ENCODE measurements at places on chromosomes 4 and X.

- peak; percentile 65 for DNase-seq
These were observed 54.9 kb downstream of the STOX2 start for GRCh38 chr4:183960046-183960420.

GRCh38 chr4:78047366-78047765, 9.8 kb upstream of the FRAS1 start:
- DNase-seq: no peak

- DNase-seq: peak; percentile 1
These were observed 4.9 kb downstream of the PLAC8 start for GRCh38 chr4:83109480-83110222.

- DNase-seq: no peak
These were observed 35.3 kb upstream of the PTPN13 start for GRCh38 chr4:86558797-86559196.

DNA sequence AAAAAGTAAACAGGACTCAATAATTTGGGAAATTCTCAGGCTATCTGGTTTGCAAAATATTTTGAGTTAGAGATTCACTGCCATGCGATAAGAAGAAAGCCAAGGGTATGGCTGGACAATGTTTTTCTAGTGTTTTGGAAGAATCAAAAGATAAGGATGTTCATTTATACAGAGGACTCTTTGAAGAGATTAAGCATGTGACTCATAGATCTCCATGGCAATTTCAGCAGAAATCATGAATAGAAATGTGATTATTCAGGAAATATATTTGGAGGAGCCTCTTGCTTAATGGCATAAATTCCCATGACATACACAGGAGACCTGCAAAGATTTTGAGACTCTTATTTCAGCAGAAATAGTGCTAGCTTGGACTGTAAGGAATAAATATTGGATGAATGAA, 16.7 kb upstream of the FRAS1 start:
- DNase-seq: no peak

- no peak for DNase-seq
These were observed 588.0 kb downstream of the CCSER1 start for GRCh38 chr4:90715242-90715641.

DNA sequence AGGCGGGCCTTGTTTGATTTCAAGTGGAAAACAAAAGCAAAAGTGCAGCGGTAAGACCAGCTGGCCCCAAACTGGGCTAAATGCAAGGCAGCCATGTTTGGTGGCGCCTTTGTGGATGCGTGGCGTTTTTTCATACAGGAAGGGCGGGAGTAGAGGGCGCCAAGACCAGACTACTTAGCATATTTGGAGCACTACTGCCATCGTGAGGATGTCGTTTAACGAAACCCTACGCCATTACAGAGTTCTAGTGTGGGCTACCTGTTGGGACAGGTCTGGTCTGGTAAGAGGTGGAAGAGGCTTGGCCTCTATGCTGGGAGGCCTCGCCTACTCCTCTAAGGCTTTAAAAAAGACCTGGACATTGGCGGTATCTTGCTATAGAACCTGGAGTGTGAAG, 230.7 kb upstream of the STK26 start:
- no peak for DNase-seq

DNA sequence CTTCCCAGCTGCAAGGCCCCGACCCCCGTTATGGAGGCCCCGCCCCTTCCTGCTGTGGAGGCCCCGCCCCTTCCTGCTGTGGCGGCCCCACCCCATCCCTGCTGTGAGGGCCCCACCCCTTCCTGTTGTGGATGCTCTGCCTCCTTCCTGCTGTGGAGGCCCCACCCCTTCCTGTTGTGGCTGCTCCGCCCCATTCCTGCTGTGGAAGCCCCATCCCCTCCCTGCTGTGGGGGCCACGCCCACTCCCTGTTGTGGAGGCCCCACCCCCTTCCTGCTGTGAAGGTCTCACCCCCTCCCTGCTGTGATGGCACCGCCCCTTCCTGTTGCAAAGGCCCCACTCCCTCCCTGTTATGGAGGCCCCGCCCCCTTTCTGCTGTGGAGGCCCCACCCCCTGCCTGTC, 104.9 kb upstream of the PSAPL1 start:
- no peak for DNase-seq

DNA sequence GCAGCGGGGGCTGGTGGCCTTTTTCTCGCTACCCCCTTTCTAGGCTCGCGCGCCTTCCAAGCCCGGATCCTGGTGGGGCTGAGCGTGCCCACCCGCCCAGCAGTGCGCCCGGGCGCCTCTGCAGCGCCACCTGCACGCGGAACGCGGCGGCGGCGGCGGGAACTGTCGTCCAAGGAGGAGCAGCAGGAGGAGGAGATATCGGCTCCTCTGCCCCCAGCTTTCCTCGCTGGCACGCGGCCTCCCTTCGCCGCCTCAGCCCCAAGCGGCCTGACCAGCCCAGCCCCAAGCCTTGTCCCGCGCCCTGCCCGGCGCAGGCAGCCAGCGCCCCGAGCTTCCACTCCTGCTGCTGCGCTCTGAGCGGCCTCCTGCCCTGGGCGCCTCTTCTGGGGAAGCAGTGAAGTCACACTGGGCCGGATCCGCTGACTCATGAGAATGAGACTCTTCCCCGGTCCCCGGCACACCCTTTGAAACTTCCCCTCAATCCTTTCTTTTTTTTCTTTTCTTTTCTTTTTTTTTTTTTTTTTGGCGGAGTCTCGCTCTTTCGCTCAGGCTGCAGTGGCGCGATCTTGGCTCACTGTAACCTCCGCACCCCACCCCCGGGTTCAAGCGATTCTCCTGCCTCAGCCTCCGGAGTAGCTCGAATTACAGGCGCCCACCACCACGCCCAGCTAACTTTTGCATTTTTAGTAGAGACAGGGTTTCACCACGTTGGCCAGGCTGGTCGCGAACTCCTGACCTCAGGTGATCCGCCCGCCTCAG, 10.6 kb upstream of the ELF4 start:
- no peak for DNase-seq

DNA sequence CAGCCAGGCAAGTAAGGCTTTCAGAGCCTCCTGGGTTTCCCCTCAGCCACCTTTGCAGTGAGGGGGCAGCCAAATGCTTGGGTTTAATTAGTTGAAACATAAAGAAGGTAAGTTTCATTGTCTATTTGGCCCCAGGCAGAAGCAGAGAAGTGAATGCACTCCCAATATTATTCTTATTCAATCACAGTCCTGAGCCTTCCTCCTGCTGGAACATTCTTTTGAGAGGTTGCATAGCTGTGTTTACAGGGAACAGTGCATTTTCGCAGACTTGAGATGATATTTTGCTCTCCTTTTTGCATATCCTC, 13.9 kb downstream of the SLC2A9 start:
- no peak for DNase-seq

DNA sequence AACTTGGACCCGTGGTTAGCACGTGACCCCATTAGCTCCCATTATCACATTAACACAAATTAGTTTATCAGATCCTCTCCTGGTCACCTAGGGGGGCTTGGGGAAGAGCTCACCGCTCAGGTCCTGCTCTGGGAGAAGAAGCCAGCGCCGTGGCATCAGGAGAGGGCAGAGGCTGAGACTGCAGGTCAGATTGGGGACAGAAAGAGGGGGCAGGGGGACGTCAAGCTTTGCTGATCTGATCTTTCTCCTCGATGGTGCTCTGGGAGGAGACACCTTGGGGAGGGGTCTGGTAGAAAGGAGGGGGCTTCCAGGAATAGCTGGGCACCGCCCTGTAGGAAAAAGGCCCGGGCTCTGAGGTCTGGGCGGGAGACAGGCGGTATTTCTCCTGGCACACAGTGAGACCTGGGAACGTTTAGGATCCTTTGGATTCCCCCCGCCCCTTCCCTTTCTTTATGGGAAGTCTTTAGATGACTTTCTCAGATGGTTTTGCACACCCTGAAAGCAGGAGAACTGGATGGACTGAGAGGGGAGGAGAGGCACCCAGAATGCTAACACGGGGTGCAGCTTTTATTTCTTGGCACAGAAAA, 9.1 kb upstream of the ELF4 start:
- DNase-seq: no peak

DNA sequence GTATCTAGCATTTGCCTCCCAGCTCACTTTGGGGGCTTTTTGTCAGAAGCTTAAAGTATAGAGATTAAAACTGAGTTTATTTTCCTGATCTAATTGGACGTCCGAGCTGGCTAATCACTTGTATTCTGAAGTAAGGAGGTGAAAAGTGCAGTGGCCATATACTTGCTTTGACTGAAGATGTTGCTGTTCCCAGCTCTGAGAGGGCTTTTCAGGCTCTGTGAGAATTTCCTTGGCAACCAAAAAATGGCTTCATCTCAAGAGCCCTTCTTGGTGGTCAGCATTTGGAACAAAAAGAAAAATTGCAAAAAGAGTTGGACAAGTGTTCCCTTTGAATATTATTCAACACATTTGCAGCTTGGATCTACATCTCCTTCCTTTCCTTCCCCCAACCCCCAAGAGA, 67.0 kb downstream of the SLC4A4 start:
- DNase-seq: no peak

DNA sequence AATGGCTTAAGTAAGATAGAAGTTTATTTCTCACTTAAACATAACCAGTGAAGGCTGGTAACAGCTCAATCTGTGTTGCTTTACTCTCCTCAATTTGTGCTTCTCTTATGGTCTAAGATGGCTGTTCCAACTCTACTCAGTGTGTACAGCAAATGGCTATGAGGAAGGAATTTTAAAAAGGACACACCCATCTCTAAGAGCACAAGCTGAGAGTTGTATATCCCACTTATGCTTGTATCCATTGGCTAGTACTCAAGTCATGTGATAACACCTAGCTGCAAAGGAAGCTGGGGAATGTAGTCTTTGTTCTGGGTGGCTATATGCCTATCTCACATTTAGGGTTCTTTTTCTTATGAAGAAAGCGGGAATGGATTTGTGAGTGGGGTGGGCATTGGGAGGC, 63.3 kb downstream of the GPAT3 start:
- DNase-seq: no peak

- no peak for DNase-seq
These were observed 64.4 kb upstream of the ENPEP start for GRCh38 chr4:110411574-110412011.

DNA sequence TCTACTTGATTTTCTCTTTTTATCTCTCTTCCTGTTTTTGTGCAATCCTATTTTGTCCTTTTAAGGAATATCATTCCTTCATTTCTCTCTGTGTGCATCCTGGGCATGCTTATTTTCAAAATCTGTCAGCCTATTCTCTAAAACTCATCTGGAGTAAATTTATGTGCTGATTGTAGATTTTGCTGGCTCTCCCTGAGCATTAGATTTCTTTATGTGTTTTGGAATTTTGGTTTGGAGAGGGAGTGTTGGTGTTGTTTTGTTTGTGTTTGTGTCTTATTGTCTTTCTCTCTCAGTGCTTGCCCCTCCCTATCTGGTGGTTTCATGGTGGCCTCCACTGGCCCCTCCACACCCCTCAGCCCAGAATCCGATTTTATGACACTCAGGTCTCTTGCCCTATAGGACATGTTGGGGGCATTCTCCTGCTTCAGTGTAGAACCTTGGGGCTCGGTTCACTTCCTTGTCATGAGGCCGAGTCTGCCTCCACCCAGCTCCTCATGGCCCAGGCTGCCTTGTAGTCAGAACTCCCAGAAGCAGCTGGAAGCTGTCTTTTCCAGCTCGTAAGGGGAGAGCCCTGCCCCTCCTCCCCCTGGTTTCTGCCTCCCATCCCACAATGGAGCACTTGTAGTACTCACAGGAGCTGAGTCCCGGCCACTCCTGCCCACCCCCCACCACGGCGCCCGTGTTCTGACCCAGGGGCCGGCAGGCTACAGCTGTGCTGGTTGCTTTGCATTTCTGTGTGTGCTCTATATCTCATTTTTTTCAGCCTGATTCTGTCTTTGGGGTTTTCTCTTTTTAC, 24.5 kb upstream of the PJA1 start:
- no peak for DNase-seq

GRCh38 chr4:14701896-14702295, 300.4 kb upstream of the CPEB2 start:
- DNase-seq: no peak

DNA sequence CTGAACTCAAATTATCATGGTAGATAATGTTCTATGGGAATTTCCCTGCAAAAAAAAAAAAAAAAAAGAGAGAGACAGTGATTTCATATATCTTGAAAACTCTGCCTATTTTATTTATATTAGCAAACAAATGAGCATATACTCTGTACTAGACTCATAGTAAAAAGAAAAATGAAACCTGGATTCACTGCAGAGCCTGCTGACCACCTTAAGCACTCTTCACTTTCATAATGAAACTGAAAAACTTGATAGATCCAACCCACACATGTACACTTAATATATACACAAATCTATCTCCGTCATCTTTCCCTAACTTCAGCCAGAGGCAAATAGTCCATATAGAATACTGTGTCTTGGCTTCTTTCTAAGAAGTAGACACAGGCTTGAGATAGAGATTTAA, 226.1 kb upstream of the KCNIP4 start:
- no peak for DNase-seq

DNA sequence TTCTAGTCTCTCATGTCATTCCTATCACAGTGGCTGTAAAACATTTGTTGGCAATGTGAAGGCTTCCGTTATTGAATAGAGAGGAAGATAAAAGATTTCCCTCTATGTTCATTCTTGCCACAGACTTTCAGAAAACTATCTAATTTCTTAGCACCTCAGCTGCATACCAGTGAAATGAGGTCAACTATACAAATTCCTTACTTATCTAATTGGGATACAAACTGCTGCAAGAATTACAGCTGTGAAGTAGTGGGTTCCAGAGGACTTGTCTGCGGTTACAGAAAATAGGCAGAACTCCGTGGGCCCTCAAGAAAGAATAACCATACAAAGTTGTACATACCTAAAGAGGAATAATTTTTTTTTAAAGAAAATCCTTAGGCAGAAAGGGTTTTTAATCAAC, 175.8 kb downstream of the PPP1R2C start:
- DNase-seq: no peak

DNA sequence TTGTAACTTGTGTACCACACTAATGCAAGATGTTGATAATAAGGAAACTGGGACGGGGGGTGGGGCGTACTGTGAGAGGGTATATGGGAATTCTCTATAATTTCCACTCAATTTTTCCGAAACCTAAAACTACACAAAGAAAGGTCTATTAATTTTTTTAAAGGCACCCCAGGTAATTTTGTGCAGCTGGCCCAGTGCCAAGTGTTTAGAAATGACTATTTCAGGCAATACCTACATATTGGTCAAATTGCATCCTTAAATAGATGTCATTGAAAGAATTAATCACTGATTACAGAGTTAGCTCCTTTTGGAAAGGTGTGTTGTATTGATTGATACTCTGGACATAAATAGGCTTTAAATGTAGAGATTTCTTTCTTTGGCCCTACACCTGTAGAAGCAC, 10.1 kb upstream of the MTMR1 start:
- no peak for DNase-seq

DNA sequence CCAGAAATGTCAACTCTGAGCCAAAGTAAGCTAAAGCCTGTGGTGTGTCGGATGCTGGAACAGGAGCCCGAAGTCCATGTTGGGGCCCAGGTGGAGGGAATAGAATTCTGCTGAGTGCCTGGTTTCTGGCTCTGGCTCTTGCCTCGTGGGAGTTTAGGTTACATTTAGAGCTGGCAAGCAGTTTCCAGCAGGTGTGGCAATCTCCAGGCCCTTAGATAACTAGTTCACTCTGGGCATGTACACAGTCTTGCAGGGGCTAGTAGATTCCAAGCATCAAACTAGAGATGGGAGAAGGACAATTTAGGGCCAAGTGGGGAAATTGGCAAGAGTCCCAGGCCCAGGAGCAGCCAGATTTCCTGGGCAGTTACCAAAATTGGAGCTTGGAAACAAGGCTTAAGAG, 56.3 kb upstream of the STOX2 start:
- no peak for DNase-seq

GRCh38 chrX:39752815-39753214, 344.9 kb downstream of the BCOR start:
- peak; percentile 93 for DNase-seq

Data from NCI-H1694 (cell line).